ENCODE measurements at places on chromosomes 6 and 20.

GRCh38 chr6:33744001-33744848 is 2.5 kb downstream of the IP6K3 start:
- peak; percentile 89 for DNase-seq

- DNase-seq: no peak
These were observed 32.4 kb downstream of the COL9A1 start for GRCh38 chr6:70270287-70271005.

- DNase-seq: no peak
These were observed 92.2 kb downstream of the BACH2 start for GRCh38 chr6:90204327-90205056.

- DNase-seq: no peak
These were observed at the start of gene NOTCH4 for GRCh38 chr6:32223258-32224235. Gene NOTCH4, minus strand, starts transcription at chr6:32224067. Its CDS starts 139 bp downstream, at chr6:32223928.

Measured in hepatic stellate cell (primary cell).